GM18507 (cell line): ENCODE measurements at places on chromosomes 5 and 9.

DNA sequence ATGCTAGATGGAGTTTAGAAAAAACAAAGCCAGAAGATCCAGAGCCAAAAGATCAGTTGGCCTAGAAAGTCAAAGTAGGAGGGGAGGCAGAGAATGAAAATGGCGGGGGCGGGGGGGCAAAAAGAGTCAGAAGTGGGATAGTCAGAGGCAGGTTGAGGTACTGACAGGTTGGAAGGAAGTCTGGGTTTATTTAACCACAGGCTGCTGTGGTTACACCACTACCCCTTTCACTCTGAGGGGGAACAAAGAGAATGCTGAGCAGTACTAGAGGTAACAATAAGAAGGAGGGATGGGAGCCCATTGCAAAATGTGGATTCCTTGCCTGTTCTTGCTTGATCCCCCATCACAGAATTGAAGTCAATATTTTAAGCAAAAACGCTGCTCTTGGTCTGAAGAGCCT lies 111.8 kb downstream of the CAVIN4 start:
- DNase-seq = no peak

DNA sequence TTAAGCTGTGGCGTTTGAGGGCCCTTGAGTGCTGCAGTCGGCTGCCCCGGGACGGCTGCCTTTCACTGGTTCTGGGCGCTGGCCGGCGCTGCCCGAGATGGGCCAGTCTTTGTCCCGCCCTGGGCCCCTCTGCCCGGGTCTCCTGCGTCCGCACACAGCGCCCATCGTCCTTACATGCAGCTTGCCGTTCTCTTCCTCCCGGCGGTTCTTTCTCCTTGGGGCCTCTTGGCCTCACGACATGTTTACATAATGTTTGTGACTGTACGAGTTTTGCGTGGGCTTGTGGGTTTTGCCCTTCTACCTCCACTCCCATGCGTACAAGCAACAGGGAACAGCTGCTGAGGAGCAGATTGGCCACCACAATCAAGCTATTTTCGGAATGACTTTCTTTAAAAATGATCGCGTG lies 618 bp downstream of the TNPO1 start:
- DNase-seq = peak; percentile 17

DNA sequence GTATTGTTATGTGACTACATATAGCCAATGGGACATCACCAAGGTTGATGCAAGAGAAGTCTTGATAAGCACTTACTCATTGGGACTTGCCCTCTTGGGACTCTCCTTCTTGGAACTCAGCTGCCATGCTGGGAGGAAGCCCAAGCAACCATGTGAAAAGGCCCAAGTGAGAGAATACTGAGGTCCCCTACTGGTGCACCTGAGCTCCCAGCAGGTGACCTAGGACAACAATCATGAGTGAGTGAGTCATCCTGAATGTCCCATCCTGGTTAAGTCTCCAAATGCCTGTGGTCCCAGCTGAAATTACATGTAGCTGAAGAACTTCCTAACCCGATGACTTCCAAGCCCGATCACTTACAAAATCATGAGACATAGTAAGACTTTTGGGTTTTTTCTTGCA lies 260.7 kb downstream of the ICE1 start:
- no peak for DNase-seq

- no peak for DNase-seq
These were observed 246.6 kb downstream of the ENC1 start for GRCh38 chr5:74393943-74394342.

GRCh38 chr9:128885798-128886197 lies 3.9 kb downstream of the LRRC8A start:
- no peak for DNase-seq

DNA sequence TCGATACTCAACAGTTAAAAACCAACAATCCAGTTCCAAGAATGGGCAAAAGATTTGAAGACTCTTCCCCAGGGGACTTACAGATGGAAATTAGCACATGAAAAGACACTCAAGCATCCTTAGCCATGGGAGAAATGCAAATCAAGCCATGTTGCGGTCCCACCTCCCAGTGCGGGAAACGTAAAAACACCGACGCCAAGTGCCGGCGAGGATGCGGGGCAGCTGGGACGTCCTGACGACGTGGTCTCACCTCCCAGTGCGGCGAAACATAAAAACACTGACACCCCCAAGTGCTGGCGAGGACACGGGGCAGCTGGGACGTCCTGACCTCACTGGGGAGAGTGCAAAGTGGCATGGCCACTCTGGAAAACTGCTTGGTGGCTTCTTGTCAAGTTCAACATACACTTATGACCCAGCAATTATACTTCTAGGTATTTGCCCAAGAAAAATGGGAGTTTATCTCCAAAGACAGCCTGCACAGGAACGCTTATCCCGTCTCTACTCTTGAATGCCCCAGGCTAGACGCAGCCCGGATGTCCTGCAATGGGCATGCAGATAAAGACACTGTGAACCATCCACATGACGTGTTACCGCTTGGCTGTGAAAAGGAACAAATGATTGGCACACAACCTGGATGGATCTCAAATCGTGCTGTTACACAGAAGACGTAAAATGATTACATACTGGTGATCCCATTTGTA lies 60.1 kb upstream of the UBAC1 start:
- DNase-seq = no peak

DNA sequence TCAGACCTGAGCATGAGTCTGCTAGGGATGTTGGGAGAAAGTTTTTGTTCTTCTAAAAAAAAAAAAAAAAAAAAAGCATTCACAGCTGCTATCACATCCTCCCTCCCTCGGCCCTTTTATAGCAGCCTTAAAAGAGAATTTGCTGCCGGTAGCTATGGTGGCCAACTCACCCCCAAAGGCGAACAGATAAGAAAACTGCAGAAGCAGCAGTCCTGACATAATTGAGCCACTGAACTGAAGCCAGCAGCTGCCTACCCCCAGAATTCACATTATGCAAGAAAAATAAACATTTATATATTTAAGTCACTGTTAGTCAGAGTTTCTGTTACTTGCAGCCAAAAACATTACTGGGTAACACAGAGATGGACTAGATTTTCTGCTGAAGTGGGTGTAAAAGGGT lies 124.3 kb upstream of the SMARCA2 start:
- DNase-seq = no peak
